ENCODE measurements at places on chromosomes 2 and 18.

GRCh38 chr2:130756053-130756873, 923 bp downstream of the AMER3 start:
- DNase-seq: no peak

GRCh38 chr2:233033672-233034071, 1.2 kb downstream of the NEU2 start:
- peak; percentile 7 for DNase-seq

DNA sequence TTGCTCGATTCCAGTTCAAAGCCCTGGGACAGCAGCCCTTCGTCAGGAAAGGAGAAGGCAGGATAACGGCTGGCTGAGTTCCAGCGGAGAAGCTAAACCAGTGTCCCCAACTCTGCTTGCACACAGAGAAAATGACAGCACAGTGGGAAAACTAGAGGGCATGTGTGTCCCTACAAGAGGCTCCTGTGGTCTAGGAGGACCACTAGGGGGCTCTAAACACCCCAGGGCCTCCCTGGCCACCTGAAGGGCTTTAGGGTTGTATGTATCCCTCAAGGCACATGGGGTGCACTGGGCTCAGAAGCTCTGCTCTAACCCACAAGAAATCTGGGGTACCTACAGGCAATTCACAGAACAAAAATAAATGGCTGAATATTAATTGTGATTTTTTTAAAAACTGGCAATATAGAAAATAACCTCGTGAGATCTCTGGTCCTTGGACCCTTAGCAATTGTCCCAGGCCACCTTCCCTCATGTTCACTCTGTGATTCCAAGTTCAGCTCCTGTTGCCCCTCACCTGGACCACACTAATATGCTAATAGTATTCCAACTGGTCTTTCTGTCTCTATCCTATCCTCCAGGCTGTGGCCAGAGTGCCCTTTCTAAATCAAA, 17.5 kb downstream of the STAT1 start:
- no peak for DNase-seq

DNA sequence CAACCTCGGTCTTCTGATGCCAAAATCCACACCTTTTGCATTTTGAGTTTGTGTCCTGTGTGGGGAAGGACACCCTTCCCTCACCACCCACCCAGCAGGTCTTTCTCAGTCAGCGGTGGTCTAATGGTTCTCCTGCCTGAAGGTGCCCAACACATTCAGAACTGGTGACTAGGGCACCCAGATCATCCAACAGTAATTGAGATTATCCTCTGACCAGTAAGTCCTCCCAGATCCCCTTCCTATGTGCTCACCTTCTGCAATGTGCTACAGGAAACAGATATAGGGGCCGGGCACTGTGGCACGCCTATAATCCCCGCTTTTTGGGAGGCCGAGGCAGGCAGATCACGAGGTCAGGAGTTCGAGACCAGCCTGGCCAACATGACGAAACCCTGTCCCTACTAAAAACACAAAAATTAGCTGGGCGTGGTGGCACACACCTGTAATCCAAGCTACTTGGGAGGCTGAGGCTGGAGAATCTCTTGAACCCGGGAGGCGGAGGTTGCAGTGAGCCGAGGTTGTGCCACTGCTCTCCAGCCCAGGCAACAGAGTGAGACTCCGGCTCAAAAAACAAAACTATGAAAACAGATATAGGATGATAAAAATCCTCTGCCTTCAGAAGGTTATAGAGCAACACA, 56.2 kb downstream of the REEP1 start:
- DNase-seq: no peak

DNA sequence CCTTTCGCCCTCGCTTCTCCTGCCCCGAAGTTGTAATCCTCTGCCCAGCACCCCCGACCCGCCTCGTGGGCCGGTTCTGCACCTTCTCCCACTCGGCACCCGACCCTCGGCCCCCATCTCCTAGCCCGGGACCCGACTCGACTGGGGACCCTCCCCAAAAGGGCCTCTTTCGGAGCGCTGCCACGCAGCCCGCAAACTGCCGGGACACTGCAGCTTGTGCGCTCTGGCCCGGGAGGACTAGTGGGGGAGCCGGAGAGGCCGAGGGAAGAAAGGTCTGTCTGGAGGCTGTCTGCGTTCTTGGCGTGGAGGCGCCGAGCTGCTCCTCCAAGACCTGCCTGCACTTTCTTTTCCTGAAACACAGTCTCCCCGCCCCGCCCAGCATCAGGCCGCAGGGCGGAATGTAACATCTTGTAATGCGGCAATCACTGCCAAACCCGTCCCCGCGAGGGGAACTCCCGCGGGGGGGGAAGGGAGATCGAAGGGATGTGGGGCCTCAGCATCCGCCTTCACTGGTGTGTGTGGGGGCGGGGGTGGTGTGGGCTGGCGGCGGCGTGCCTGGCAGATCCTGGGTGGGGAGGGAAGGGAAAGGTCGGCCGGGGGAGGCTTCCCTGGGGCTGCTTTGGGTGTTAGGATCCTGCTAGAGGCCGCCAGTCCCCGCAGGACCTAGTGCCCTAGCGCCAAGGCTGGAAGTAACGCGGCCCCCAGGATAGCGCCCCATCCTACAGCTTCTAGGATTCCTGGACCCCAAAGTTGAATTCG, 7.4 kb downstream of the DLX2 start:
- DNase-seq: no peak

GRCh38 chr2:192127434-192127833, 67.3 kb downstream of the TMEFF2 start:
- DNase-seq: no peak

GRCh38 chr2:134190062-134190806, 63.6 kb upstream of the MGAT5 start:
- no peak for DNase-seq

DNA sequence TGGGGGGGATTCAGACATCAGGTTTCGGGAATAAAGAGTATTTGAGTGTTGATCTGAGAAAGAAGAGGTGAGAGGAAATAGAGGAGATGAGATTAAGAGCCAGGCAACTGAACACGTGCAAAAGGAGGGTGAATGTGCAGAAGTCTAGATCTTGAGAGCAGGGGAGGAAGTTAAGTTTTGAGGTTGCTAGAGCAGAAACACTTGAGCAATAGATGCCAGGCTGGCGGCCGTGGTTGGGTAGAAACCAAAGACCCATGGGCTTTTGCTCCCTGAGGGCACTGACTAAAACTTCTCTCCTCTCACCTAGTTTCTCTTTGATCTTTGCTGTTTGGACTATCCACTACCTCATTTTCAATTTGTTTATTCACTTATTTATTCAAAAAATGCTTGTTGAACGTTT, 116.0 kb downstream of the CDC42EP3 start:
- no peak for DNase-seq

DNA sequence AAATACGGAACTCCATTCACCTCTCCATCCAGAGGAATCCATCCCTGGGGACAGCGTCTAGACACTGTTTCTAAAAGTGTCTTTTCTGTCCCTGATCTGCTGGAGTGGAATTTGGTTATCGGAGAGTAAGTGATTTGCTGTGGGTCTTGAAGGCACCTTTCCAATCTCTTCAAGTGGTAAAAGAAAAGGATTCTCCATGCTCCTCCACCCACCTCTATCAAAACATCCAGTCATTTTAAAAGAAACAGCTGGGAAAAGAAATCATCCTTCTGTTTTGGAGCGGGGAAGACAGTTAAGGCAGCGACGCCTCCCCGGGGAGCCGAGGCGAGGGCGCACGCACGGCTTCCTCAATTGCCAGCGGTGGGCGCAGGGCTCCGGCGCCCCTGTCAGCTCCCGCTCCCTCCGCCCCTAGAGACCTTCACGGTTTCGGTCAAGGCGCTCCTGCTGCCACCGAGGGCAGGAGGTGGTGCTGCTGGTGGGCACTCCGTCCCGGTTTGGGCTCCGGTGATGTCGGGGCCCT, 547 bp downstream of the SLC35F5 start:
- no peak for DNase-seq

GRCh38 chr2:160062292-160063005, at the start of gene PLA2R1:
PLA2R1 (minus strand) TSS chr2:160062615; CDS start chr2:160062403, 212 bp downstream.
- no peak for DNase-seq

- no peak for DNase-seq
These were observed 95.3 kb downstream of the DPP10 start for GRCh38 chr2:114537777-114538176.

DNA sequence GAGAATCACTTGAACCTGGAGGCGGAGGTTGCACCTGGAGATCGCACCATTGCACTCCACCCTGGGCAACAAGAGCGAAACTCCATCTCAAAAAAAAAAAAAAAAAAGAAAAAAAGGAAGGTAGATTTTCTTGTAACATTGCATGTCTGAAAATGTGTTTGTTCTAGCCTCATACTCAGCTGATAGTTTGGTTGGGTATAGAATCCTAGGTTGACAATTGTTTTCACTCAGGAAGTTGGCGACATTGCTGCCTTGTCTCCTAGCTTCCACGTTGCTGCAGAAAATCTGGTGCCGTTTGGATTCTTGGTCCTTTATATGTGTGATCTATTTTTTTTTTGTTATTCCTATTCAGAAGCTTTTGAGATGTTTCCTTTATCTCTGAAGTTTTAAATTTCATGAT, 4.7 kb downstream of the ING5 start:
- no peak for DNase-seq

GRCh38 chr18:78557371-78557770, 422.2 kb upstream of the SALL3 start:
- DNase-seq: no peak

DNA sequence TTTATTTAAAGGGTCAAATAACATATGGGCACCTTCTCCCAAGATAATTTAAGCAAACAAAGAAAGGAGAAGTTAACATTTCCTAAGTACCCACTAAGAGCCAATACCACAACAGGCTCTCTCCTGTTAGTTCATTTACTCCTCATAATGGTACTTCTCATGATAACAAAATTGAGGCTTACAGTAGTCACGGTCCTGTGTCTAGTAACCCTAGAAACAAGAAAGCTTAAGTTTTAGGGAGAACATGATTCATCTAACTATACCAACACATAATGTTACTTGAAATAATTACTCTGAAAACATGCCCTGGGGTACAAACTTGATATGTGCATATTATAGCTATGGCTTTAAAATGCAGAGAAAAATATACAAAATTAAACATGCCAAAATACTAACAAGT, 19.8 kb downstream of the IWS1 start:
- no peak for DNase-seq

DNA sequence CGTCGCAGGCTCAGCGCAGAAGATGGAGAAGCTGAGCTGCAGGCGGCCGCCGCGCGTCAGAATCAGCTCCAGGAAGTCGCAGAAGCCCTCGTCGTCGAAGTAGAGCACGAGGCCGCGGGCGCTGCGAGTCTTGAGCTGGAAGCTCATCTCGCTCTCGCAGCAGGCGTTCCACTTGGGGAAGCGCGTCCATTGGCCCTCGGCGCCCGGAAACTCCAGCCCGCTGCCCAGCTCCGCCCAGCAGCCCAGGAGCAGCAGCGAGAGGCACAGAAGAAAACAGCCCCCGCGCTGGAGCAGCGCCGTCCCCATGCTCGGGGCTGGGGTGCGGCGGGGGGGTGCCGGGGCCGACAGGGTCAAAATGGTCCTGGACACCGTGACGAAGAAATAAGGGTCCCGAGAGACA, 4.0 kb downstream of the NRXN1 start:
- no peak for DNase-seq

- DNase-seq: no peak
These were observed 9.1 kb downstream of the EPAS1 start for GRCh38 chr2:46306330-46306751.

- no peak for DNase-seq
These were observed 8.8 kb upstream of the POLI start for GRCh38 chr18:54260396-54261072.

DNA sequence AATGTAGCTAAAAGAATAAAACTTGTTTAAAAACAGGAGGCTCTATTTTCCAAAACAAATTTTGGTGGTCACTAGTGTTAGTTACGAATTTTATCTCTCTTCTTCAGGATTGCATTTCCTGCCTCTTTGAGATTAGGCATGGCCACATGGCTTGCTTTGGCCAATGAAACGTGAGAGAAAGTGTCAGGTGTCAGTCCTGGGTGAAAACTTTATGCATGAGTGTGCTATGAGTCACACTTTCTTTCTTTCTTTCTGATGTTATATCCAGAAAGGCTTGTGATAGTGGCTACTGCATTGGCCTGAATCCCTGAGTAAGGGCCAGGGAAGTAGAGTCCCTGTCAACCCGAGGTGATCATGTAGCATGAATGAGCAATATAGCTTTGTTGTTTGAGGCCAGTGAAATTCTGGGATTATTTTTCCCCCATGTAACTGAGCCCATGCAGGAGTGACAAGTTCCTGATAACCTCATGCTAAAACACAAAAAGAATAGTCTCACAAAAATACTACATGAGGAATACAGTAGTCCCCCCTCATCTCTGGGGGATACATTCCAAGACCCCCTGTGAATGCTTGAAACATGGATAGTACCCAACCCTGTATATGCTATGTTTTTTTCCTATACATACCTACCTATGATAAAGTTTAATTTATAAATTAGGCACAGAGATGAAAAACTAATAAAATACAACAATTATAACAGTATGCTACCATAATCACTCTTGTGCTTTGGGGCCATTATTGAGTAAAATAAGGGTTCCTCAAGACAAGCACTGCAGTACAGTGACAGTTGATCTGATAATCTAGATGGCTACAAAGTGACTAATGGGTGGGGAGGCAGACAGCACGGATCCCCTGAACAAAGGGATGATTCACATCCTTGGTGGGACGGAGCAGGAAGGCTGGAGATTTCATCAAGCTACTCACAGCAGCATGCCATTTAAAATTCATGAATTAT, 109.5 kb downstream of the CDC42EP3 start:
- DNase-seq: peak; percentile 29

DNA sequence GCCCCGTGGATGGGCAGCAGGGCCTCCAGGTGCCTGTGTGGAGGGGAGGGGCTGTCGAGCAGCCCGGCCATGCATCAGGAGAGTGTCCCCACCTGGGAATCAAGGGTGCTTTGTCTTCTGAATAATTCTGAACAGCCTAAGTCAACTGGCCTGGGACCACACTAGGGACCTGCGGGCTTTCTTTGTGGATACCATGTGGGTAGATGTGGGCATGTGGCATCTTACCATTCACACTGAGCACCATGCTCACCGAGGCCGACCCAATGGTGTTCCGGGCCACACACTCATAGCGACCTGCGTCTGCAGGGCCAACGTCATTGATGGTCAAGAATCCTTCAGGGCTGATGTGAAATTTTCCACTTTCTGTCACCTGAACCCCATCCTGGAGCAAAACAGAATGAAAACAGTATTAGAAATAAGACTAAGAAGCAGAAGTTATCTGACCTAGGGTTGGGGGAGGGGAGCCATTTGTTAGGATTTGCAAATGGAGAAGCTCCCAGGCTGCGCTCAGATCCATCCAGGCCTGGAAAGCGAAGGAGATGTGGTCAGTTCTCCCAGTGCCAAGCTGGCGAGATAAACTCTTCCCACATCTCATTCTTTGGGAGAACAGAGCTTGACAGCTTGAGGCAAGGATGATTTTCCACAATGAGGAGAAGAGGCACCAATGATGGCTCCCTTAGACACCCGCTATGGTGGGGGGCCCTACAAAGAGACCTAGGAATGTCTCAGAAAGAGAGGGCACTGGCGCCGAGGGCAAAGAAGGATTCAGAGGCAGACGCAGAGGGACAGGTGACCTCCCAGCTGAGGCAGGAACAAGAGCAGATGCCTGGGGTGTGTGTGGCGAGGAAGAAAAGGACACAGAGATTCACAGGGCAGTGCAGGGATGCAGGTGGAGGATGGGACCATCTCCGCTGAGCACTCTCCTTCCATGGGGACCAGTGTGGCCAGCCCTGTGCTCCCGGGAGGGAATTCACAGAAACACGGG, 83.4 kb downstream of the PXDN start:
- no peak for DNase-seq
